Suppressor macrophage (primary cell): ENCODE measurements at places on chromosomes 16 and 17.

GRCh38 chr17:14547016-14547415, 246.1 kb downstream of the HS3ST3B1 start:
- no peak for DNase-seq

GRCh38 chr17:78541488-78542206, 35.5 kb downstream of the DNAH17 start:
- DNase-seq: peak; percentile 70

DNA sequence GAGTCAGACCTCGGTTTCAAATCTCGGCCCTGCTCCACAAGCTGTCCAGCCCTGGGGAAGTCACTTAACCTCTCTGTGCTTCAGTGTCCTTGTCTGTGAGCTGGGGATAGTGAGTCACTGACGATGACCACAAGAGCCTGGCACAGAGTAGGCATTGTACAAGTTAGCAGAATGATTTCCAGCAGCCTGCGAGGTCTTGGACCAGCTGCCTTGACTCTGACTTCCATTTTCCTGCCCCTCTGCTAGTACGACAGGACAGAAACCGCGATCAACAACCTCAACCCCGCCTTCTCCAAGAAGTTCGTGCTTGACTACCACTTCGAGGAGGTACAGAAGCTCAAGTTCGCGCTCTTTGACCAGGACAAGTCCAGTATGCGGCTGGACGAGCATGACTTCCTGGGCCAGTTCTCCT, 20.7 kb downstream of the CPNE2 start:
- DNase-seq: no peak

DNA sequence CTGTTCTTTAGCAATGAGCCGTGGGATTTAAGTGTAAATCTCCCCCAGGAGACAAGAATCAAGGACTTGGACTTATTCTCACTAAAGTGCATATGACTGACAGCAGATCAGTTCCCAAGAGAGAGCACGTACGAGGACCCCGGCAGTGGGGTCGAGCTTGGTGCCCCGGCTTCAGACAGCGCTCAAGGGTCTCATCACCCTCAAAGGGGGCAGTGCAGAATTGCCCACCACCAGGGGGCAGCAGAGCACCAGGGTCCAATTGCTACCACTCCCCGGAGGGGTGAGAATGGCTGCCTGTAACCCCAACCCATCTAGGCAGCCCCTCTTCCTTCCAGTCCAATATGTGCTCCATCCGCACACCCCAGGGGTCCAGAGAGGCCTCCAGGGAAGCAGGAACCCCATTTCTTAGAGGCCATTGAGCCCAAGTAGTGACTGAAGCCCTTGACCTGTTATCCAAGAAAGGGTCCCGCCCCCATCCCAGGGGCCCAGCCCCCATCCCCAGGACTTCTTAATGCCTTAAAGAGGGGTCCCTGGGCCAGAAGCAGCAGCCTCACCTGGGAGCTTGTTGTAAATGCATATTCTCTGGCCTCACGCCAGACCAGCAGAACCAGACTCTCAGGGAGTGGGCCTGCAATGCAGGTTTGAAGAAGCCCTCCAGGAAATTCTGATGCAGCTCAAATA, 86.1 kb downstream of the ZDHHC7 start:
- DNase-seq: peak; percentile 72

- peak; percentile 35 for DNase-seq
Observed at GRCh38 chr17:8004899-8005298, 2.5 kb downstream of the GUCY2D start.

DNA sequence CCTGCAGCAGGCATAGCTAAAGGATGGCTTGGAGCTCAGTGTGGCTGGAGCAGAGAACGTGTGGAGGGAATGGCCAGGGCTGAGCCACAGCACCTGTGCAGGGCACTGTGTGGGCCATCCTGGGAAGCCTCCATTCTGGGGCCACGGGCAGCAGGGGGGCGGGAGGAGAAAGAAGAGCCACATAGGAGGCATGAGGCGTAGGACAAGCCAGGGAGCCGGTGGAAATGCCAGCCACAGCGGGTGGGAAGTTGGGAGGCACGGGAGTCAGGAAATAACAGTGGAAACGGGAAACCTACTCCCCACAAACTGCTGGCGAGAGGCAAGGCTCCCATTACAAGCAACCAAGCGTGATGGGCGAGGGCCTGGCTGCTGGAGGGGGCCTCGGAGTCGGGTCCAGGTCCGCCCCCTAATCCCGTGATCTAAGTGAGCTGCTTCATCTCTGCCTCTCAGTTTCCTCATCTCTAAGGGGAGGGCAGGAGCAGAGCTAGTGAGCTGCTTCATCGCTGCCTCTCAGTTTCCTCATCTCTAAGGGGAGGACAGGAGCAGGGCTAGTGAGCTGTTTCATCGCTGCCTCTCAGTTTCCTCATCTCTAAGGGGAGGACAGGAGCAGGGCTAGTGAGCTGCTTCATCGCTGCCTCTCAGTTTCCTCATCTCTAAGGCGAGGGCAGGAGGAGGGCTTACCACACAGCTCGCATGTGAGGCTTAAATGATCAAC, 104.9 kb downstream of the ADCY9 start:
- DNase-seq: peak; percentile 66

GRCh38 chr16:83882163-83882885, 16.6 kb upstream of the MLYCD start:
- no peak for DNase-seq

- no peak for DNase-seq
Observed at GRCh38 chr16:23061669-23062068, 87.6 kb downstream of the USP31 start.

DNA sequence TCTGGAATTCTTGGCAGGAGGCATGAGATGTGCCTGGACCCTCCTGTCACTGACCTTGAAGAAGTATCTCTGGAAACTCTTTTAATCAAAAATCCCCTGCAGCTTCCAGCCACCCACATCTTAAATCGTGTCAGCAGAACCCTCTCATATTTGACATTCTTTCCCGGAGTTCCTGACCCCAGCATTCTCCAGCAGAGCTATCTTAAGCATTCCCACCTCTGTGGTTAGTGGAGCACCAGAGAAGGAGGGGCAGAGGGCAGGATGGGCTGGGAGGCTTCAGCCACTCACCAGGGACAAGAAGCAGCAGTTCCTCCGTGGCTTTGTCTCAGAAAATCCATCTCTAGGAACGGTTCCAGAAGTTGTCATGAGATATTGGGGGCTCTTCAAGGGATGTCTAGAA, 149.9 kb downstream of the RGS9 start:
- DNase-seq: no peak

GRCh38 chr17:43030137-43030767, 5.2 kb downstream of the RND2 start:
- no peak for DNase-seq

DNA sequence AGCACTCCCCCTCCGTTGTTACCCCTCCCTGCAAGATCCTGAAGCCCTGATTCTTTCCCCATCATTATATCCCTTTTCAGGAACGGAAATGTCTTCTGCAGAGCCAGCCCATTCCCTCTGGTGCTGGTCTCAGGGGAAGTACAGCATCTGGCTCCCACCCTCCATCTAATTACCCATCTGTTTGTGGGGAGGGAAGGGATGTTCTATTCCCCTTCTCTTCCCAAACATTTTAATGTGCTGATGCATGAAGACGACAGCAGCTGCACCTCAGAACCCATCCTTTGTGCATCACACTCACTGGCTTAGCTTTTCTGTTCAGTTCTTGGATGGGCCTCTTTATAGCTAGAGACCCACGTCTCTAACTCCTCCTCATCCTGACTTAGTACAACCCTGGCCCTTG, 367.2 kb downstream of the CDH13 start:
- DNase-seq: no peak

- DNase-seq: no peak
Observed at GRCh38 chr17:17087424-17088015, 45.3 kb downstream of the MPRIP start.

- no peak for DNase-seq
Observed at GRCh38 chr17:27450416-27450815, 5.8 kb upstream of the KSR1 start.

GRCh38 chr16:86718118-86718517, 139.8 kb downstream of the FOXL1 start:
- DNase-seq: no peak

- DNase-seq: no peak
Observed at GRCh38 chr17:71438631-71439146, 682.1 kb upstream of the SOX9 start.

- no peak for DNase-seq
Observed at GRCh38 chr17:36524428-36524876, 10.2 kb downstream of the MYO19 start.

- DNase-seq: no peak
Observed at GRCh38 chr17:51672065-51672464, 411.7 kb downstream of the UTP18 start.

DNA sequence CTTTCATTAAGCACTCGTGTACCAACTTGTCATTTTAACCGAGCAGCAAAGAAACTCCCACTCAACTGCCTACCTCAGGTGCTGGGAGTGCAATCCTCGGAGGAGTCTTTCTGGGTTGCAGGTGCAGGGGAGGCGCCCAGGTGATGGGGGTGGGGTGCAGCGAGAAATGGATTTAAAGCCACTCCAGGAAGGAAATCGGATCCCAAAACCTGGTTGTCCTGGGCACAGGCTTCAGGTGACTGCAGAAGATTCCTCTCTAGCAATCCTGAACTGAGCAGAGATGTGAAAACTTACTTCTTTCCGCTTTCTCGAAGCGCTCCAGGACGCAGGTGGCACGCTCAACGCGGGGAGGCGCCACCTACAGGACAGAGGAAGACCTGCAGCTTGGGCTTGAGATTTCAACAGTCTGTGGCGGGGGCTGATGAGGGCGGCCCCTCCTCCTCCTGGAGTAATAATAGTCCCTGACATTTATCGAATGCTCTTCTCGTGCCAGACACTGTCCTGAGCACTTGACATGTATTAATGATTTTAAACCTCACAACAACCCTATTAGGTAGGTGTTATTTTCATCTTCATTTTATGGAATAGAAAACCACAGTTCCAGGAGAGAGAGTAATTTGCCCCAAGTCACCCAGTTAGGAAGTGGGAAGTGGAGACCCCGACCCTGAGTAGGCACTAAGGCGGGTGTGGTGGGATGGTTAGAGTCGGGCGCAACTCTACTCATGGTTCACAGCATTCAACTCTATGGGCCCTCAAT, 27.2 kb upstream of the SKAP1 start:
- peak; percentile 70 for DNase-seq

DNA sequence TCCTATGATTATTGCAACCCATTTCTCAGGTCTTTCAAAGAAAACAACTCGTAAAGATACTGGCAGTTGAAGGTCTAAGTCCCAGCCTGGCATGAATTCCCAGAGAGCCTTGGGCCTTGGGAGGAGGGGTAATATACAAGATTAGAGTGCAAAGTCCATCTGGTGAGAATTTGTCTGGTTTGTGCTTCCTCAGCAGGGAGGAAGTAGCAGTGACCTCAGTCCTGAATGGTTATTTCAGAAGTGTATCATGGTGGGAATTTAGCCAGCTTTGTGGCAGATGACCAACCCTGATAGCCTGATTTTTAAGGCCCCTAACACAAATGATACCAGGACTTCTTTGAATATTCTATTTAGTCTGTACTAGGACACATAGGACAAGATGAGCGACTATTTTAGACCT, 151.2 kb upstream of the TBX2 start:
- DNase-seq: peak; percentile 68

- DNase-seq: no peak
Observed at GRCh38 chr16:70478912-70479341, 24.5 kb downstream of the FCSK start.

DNA sequence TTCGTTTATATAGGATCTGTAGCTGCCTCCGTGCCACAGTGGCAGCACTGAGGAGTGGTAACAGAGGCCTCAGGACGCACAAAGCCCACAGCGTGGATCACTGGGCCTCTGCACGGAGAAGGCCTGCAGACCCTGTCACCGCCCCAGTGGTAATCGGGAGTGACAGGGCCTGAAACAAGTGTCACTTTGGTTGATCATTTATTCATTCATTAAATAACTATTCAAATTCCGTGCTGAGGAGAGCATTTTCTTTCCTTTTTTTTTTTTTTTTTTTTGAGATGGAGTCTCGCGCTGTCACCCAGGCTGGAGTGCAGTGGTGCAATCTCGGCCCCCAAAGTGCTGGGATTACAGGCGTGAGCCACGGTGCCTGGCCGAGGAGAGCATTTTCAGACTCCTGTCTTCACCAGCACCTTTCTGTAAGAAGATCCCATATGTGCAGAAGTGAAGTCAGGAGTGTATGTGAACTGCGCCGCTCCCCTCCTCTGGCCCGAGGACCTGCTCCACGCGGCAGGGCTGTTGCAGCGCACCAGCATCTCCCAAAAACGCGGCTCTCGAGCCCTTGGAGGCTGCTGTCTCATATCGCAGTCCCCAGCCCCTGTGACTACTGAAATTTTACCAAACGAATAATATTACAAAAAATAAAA, 44.9 kb upstream of the TRAP1 start:
- no peak for DNase-seq

GRCh38 chr16:50252082-50252611, 14.2 kb upstream of the ADCY7 start:
- no peak for DNase-seq

DNA sequence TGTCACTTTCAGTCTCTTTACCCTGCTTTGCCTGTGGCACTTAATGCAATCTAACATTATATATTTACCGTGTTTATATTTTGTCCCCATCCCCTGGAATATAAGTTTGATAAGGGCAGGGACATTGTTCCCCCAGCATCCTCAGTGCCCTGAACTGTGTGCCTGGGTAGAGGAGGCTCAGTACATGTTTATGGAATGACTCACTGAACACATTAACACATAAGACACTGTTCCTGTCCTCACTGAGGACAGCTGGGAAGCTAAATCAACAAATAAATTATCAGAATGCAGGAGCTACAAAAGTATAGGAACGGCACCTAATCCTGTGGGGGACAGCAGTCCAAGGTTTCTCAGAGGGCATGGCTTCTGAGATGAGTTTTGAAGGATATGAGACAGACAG, 27.8 kb downstream of the GRIN2A start:
- no peak for DNase-seq

DNA sequence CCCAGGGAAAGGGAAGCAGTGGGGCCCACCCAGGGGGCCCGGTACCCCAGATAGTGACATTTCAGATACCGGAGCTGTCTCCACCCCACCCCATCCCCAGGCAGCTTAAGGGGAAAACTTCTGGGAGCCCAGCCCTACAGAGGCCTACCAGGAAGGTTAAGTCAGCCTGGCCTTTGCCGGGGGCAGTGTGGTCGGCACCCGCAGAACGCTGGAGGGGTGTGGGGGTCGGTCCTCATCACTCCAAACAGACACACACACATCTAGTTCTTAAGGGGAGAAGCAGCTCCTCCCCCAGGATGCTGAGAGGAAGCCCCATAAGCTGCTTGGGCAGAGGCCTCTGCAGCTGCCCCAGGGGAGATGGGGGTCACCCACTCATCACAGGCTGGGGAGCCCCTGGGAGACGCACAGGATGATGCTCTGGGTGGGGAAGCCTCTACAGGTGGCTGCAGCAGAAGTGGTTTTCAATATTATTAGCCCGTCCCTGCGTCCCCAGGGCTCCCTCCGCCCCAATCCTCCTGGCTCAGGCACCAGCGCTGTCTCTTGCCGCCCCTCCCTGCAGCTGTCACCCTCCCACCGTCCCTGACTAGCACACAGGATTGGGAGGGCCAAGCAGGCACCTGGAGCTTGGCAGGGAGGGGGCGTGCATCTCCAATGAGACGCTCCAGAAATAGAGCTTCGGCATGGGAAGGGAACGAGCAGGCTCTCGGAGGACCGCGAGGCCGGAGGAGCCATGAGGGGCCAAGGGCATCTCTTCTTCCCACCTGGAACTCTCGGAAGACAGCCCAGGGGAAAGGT, 1.4 kb upstream of the ABR start:
- no peak for DNase-seq
